Stimulated activated CD4-positive, alpha-beta T cell treated with anti-CD3 and anti-CD28 coated beads, Interleukin-15, amount 100 ng/mL, for 1 hour (primary cell): ENCODE measurements at places on chromosomes 1 and 21.

- DNase-seq, result no peak
These were observed 124.7 kb downstream of the SYT2 start for GRCh38 chr1:202585590-202585933.

DNA sequence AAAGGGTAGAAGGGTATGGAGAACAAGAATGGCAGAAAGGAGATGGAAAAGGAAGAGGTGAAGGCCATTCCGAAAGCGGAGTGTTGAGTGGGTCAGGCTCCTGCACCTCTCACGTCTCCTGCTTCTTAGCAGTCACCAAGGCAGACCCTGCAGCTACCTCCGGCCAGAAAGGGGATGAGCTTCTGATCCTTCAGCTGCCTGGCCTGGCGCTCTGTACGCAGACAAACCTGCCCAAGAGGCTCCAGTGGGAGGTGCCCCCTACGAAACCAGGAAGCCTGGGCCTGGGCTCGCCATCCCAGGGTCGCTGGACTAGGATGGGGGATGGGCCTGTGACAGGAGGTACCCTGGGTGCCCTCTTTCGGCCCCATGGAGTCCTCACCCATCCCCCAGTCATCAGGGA lies 3.0 kb downstream of the GPR61 start:
- no peak for DNase-seq

GRCh38 chr1:62364721-62365120 lies 45.5 kb upstream of the KANK4 start:
- no peak for DNase-seq

DNA sequence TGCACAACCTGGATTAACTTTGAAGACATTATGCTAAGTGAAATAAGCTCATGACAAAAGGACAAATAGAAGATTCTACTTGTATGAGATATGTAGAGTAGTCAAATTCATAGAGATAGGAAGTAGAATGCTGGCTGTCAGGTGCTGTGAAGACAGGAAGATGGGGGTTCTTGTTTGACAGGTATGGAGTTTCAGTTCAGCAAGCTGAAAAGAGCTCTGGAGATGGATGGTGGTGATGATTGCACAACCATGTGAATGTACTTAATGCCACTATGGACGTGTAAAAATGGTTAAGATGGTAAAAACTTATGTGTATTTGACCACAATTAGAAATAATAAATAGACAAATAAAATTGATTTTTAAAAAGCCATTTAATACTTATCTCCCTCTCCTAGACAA lies 169.8 kb upstream of the DUSP10 start:
- no peak for DNase-seq

- DNase-seq, result no peak
These were observed 7.7 kb downstream of the ITPKB start for GRCh38 chr1:226731257-226731893.

DNA sequence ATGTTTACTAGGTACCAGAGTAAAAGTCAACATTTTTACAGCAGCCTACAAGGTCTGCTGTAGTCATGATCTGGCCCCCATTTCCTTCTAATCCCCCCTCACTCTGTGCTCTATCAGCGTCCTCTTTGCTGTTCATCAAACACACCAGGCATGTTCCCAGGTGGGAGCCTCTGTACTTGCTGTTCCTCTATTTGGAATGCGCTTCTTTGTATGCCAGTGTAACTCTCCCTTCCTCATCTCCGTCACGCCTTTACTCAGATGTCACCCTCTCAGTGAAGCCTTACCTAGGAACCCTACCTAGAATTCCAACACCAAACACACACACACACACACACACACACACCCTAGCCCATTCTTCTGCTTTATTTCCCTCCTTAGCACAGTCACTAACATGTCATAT lies 21.0 kb downstream of the TP53BP2 start:
- DNase-seq, result no peak

DNA sequence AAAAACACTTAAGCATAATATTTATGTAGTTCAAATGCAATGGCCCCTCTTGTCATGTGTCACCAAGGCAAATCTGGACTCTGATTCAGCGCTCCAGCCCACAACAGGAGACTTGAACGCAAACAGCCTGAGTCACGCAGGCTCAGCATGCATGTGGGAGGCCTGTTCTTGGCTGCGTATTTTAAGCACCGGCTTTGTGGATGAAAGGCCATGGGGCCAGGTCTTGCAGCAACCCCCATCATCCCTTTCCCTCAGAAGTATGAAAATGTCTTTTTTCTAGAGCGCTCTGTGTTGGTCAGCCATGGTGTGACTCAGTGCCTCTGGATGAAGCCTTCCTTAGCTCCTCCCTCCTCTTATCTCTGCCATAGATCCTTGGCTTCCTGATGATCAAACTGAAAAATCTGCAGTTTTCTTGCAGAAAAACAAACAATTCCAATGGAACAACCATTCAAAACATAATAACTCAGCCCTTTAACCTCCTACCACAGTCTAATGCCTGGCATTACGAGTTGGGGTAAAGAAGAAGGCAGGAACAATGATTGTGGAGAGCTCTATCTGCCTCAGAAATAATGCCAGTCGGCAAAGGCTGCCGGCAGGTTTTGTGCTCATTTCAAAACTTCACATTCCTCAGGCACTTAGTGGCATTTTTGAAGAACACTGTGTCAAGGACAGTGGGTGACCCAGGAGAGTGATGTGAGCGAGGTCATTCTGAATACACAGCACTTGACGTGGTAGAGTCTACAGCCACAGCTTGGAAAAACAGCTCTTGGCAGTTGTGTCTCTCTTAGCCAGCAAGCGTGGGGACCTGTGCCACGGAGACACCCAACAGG lies 167.5 kb downstream of the CLIC6 start:
- DNase-seq, result no peak

DNA sequence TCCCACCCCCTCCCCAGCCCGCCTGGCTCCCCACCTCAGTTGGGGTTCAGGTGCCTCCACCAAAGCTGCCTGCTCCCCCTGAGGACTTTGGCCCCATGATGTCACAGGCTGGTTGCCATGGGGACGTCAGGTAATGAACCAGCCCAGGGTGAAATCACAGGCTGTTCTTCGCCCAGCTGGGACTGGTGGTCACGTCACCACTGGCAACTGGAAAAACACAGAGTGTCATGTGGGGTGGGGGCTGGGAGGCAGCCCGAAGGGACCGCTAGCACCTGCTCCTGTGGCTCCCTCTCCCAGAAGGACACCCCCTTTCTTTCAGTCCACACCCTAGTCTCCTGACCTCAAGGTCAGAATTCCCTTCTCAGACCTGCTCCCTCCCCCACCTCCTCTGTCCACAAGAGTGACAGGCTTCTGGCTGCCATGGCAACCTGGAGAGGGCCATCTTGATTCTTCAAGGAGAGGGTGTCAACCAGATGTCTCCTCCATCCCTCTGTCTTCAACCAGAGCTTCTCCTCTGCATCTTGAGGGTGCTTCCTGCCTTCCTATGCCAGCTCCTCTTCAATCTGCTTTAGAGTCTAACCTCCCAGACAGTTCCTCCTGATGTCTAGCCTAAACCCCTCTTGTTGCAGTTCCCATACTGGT lies 6.2 kb downstream of the FAM131C start:
- DNase-seq, result no peak

- DNase-seq, result no peak
These were observed 79.7 kb upstream of the BCL10 start for GRCh38 chr1:85356130-85356529.
